Eye (tissue), 1 donor: ENCODE measurements at places on chromosomes 3 and 15.

GRCh38 chr3:46462111-46462510 is 2.6 kb downstream of the LTF start:
- DNase-seq = no peak

DNA sequence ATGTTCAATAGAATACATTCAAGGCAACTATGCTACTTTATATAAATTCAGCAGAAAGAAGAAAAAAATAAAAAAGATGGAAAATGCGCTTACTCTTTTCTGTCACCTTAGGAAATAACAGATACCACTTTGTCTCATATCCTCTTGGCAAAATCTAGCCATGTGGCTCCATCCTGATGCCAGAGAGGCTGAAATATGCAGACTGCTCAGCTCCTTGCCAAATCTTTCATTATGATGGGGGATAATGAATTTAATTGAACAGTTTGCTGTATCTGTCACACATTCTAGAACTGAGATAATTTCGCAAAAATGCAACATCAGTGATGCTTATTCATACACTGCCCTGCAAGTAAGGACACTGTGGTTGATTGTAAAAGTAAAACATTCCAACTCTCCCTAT is 1081.5 kb downstream of the PLOD2 start:
- no peak for DNase-seq

GRCh38 chr3:8734908-8735307 is 1.3 kb downstream of the CAV3 start:
- DNase-seq = no peak

GRCh38 chr3:38696034-38696433 is 46.5 kb upstream of the SCN5A start:
- DNase-seq = no peak

- DNase-seq = peak; percentile 91
These were observed at the start of gene THRB for GRCh38 chr3:24494618-24495325. TSS of gene THRB (minus strand) at chr3:24494850.

DNA sequence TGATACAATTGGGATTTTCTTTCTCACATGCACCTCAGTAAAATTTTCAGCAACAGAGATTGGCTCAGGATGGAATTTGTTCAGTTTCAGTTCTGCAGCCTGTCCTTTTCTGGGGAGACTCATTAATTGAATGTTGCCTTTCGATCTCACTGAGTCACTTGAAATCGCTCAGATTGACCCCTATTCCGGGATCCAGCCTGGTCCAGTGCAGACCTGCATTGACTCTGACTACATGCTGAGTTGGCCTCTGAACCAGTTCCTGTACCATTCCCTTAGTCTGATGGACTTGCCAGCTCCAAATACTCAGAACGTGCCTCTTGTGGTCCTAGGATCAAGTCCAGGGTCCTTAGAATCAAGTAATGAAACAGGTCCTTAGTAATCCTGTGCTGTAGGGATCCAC is 9.4 kb downstream of the IGF1R start:
- no peak for DNase-seq

DNA sequence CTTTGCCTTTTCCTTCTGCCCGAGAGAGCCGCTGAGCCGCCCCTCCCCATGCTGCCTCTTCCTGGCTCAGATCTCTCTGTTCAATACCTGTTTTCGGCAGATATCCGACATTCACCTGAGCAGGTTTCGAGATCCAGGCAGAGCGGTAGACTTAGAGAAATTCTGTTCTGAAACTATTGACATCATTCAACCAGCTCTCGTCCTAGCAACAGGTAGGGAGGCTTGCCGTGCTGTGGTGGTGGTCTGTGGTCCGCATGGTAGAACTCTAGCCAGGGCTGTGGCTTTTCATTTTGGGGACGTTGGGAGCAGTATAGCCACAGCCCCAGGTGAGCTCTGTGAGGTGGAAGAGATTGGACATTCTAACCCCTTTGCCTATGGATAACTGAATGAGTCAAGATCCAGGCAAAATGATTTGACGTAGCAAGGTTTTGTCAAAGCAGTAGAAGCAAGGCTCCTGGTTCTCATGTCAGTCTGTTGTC is 810 bp downstream of the TMEM62 start:
- peak; percentile 54 for DNase-seq

DNA sequence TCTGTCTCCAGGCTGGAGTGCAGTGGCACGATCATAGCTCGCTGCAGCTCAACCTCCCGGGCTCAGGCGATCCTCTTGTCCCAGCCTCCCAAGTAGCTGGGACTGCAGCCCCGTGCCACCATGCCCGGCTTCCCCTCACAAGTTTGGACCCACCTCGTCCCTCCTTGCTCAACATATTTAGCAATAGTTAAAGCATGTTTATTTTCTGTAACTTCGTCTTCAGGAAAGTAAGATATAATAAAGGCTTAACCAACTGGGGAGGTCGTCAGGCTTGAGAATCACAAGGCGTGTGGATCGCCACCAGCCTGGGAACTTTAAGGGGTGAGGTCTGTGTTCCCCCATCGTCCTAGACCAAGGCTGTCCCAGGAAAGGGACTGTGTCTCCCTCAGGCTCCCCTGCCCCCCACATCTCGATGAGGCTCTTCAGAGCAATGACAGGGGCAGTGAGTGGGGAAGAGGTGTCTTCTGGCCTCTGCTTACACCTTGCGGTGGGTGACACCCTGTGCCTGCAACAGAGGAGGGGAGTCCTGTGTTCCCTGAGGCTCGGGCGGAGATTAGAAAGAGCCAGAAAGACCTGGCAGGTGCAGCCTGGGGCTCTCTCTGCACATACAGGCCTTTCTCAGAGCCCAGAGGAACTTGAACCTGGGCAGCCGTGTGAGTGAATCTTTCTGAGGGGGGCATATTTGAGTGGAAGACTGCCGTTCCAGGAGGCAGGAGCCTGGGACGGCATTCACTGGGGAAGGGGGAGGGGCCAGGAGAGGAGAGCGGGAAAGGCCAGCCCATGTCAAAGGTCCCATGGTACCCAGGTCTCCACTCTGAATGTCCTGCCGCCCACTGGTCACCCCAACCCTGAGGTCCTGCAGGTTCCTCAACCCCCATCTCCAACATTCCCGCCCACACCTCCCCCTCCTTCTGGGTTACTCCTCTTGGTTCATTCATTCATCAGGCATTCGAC is 152.3 kb downstream of the SMAD6 start:
- no peak for DNase-seq

- no peak for DNase-seq
These were observed 75.2 kb upstream of the ACAD9 start for GRCh38 chr3:128804017-128804810.

DNA sequence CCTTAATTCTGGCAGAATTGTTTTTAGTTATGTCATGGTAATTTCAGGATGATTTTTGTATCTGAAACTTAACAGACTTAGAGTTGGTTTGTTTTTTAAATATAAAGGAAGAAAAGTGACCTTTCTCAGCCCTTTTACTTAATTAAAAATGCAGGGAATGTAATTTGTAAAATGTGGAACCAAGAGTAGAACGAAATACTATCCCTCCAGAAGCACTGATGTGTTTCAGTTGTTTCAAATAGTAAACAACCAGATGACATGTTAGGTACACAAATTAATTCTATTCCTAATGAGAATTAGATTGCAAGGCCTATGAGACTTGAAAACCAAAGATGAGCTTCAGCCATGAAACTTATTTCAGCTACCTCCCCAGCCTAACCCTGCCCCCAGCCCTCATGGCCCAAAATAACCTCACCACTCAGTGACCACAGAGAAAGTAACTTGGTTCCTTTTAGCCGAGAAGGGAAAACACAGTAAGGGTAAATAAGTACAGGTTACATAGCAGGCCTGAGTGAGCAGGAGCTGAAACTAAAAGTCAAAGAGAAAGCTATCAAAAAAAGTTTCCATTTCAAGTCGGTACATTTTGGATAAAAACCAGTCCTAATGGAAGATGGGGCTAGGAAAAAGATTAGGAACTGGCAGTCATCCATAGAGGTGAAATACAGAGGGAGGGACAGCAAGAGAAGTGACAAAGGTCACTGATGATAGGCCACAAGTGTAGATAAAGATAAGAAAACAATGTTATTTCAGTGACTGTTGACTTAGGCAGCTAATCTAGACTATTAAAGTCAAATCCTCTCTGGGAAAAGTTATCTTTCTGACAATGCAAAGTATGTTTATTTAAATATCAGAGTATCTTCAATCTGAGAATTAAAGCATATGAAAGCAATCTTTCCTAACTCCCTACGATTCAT is 23.2 kb downstream of the SENP8 start:
- DNase-seq = no peak

DNA sequence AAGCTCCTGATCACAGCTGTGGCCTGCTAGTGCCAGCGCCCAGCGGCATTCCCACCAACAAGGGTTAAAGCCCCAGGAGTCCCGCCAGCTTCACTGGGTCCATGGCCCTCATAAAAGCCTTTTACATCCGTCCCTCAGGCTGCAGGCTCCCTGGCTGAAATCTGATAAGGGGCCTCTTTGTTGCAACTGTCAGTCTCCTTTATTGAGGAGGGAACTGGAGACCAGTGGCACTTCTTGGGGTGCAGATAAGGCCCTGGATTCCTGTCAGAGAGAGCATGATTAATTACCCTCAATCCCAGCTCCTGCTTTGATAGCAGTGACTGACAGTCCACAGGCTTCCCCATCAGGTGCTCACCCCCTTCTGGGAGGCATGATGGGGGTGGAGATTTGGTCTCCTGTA is 30.9 kb upstream of the CLK3 start:
- no peak for DNase-seq

- no peak for DNase-seq
These were observed 3.9 kb downstream of the CLDND1 start for GRCh38 chr3:98518816-98519215.

DNA sequence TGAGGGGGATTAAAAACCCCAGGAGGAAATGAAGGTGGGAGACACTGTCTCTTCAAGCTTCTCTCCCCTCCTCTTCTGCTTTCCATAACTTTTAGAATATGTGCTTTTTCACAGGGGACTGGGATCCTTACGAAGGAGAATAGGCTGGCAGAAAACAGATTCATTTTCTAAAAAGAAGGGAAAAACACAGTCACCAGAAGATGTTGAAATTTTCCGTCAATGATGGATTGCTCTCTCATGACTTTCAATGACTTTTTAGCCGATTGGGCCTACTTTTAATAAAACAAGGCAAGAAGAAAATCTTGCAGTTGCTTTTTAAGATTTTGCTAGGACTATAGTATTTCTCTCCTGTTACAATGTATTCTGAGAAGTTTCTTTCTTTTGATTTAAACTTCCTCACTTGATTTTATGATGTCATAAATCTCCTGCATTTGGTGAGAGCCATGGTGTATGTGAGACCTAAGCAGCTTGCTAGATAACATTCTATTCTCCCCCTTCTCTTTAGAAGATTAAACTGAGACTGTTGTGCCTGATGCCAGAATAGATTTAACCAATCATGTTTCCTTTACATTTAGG is 241.2 kb downstream of the FEZF2 start:
- DNase-seq = no peak

DNA sequence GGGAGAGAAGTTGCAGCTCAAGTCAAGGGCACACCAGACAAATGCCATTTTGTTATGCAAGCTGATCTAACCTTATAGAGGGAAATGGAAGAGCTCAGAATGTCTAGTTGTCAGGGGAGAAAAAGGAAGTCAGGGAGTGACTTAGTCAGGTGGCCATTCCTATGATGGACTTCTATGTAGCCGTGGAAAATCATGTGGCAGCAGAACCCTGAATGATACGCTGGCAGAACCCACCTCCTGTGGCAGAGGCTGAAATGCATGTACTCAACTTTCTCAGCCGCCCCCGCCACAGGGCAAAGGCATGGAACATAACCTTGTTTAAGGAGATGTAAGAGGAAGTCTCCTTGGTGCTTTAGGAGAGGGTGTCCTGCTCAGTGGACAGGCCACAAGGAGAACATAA is 37.7 kb upstream of the PARL start:
- DNase-seq = no peak

GRCh38 chr15:56824175-56824574 is 90.9 kb upstream of the ZNF280D start:
- DNase-seq = peak; percentile 37

GRCh38 chr3:50453907-50454306 is 49.5 kb downstream of the CACNA2D2 start:
- DNase-seq = peak; percentile 33

GRCh38 chr3:126128504-126129397 is 44.8 kb upstream of the SLC41A3 start:
- DNase-seq = no peak

DNA sequence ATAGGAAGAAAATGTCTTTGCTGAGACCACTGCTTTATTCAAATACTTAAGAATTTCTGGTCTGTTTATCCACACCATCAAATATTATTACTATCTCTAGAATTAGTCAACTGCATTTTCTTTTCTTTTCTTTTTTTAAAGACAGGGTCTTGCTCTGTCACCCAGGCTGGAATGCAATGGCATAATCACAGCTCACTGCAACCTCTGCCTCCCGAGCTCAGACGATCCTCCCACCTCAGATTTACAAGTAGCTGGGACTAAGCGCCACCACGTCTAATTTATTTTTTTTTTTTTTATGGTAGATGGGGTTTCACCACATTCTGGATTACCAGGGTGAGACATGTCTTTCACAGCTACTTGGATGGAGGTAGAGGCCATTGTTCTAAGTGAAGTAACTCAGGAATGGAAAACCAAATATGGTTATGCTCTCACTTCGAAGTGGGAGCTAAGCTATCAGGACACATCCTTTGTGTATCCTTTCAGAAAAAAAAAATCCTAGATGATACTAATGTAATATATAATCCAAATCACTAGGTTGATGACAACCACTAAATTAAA is 52.8 kb downstream of the STAG1 start:
- no peak for DNase-seq

DNA sequence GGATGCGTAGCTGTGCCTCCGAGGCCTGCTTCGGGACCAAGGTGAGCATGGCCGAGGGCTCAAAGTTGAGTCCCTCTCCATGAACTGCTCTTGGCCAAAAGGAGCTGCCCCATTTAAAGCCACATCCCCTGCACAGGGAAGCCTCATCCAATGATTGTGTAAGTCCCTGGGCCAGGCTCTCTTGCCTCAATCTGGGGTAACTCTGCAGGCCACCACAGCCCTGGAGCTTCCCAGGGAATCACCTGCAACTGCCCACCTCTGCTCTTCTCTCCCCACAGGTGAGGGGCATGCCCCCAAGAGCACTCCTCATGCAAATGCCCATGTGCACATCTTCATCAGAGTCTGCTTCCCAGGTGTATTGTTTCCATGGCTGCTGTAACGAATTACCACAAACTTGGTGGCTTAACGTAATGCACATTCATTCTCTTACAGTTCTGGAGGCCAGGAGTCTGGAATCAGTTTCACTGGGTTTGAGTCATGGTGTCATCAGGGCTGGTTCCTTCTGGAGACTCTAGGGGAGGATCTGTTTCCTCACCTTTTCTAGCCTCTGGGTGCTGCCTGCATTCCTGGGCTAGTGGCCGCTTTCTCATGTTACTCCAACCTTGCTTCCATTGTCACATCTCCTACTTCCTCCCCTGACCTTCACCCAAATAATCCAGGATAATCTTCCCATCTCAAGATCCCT is 25.0 kb upstream of the LOXL1 start:
- no peak for DNase-seq
